ENCODE measurements at places on chromosomes 11 and 22.

- no peak for DNase-seq
Observed at GRCh38 chr22:45969414-45969799, 7.6 kb downstream of the WNT7B start.

GRCh38 chr22:22817468-22818201 lies 70.0 kb upstream of the IGLL5 start:
- no peak for DNase-seq

DNA sequence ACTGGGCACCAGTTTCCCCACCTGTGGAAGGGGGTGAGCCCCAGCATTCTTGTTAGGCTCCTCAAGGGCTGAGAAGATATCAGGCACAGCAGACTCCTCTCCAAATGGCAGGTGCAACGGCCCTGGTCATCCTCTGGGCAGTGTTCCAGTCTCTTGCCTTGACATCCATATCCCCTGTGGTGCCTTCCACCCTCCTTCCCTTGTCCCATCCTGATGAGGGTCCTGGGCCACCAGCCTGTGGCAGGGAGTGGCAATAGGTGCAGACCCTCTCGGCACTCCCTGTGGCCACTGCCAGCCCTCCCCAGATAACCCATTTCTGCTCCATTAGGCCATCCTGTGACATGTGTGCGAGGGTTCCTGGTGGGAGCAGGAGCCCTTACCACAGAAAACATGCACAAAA lies 78.8 kb upstream of the NECTIN1 start:
- no peak for DNase-seq

DNA sequence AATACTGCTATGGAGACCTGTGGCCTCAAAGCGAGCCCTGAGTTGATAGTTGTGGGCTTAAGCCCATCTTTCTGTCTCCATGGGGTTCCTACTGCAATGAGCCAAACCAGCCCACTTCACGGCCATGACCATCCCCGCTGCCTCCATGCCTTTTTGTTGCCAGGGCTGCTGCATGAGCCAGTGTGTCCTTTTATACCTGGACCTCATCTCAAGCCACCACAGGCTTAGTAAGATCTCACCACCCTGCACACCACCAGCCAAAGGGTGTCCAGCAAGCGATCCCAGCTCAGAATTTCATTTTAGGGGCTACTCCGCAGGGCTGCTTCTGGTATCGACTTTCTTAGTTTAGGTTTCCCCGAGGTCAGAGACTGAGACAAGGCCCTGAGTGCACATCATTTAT lies 8.3 kb downstream of the TP53AIP1 start:
- no peak for DNase-seq

DNA sequence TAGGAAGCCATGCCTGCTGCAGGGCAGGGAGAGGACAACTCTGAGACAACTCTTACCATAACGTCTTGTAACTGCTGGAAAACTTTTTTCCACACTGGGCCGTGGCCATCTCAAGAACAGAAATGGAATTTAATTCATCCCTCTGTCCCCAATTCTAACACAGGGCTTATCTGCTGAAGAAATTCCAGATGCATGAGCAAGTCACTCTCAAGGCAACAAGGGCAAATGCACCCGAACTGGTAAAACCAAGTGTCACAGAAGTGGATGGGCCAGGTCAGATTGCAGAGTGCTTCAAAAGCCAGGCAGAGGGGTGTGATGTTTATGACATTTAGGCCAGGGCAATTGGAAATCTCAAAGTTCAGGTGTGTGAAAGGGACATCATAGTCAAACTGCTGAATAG lies 7.4 kb downstream of the SMPD1 start:
- DNase-seq: peak; percentile 70

DNA sequence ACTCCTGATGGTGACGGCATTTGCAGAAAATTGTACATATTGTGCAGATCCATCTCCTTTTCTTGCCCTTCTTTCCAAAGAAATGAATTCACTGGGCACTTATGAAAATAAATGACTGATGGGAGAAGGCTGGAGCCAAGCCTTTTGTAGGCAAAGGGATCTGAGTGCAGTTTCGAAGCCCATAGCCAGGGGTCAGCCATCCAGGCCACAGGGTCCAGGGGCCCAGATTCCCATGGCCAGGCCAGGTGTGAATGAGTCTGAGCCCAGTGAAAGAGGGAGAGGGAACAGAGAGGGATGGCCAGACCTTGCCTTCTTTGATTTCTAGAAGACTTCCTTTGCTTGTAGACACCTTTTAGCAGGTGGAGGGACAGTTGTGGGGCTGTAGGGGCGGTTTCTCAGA lies 209.1 kb downstream of the KIRREL3 start:
- DNase-seq: no peak

- no peak for DNase-seq
Observed at GRCh38 chr11:47394322-47395222, 13.8 kb upstream of the SLC39A13 start.

All from AG08396 (cell line).